Activated naive CD4-positive, alpha-beta T cell treated with anti-CD3 and anti-CD28 coated beads, Interleukin-2, amount 50 U/mL, for 16 hours (primary cell): ENCODE measurements at places on chromosomes 6 and 20.

- DNase-seq: no peak
Measured at GRCh38 chr6:1314617-1315016, 2.7 kb downstream of the FOXQ1 start.

GRCh38 chr6:167704396-167704901, 122.3 kb upstream of the AFDN start:
- DNase-seq: no peak

DNA sequence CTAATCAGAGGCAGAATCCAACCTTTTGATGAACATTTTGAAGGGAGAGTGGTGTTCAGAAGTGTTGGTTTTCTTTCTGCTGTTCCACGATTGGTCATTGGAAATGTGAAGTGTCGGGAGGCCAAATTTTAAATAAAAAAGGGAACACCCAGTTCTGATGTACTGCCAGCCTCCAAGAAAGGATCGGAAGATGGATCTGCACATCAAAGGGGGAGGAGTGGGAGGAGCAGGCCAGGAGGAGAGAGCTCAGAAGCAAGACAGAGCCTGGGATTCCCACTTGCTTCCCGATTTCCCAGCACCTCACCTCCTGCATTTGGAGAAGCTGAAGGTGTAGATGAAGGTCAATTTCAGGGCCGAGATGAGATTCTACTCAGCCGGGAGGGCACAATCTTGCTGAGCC, 55.9 kb upstream of the NAA20 start:
- DNase-seq: no peak

- no peak for DNase-seq
Measured at GRCh38 chr6:135941275-135942025, 89.9 kb downstream of the PDE7B start.

GRCh38 chr6:9628819-9629218, 786.1 kb downstream of the TFAP2A start:
- DNase-seq: no peak

- DNase-seq: no peak
Measured at GRCh38 chr6:145147981-145148749, 587.2 kb downstream of the EPM2A start.

DNA sequence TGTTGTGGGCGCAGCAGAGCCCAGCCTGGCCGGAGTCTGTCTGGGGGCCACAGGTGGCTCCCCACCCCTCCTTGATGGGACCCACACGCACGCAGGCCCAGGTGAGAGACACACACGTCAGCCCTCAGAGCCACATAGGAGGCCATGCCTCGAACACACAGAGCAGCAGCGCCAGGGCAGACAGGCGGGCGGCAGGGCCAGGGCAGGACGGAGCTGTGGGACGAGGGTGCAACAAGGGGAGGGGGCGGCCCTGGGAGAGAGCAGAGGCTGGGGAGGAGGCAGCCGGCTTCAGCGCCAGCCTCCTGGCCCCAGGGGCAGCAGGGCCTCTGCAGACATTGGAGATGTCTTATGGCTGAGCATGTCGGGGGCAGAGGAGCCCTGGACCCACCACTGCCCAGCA, 42.5 kb downstream of the KCNQ2 start:
- DNase-seq: no peak

DNA sequence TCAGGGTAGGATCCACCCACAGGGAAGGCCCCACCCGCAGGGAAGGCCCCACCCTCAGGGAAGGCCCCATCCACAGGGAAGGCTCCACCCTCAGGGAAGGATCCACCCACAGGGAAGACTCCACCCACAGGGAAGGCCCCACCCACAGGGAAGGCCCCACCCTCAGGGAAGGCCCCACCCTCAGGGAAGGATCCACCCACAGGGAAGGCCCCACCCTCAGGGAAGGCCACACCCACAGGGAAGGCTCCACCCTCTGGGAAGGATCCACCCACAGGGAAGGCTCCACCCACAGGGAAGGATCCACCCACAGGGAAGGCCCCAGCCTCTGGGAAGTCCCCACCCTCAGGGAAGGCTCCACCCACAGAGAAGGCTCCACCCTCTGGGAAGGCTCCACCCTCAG, 40.5 kb downstream of the KCNQ2 start:
- DNase-seq: no peak
